ENCODE measurements at places on chromosomes 16 and 17.

- DNase-seq, result no peak
Measured at GRCh38 chr17:62631936-62632924, 4.8 kb downstream of the MRC2 start.

DNA sequence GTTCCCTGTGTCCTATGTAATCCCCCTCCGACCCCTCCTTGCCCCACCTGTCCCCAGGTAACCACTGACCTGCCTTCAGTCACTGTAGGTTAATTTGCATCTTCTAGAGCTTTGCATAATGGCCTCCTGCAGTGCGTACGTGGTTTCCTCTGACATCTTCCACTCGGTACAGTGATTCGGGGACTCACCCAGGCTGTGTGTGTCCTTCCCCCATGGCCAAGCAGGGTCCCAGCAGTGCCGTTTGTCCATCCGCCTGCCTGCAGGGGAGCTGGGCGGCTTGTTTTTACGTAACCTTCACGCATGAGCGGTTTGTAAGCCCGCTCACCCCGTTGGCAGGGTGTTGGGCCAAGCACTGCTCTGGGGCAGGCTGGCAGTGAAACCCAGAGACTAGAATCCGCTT lies 7.9 kb downstream of the MAPK8IP3 start:
- DNase-seq, result no peak

DNA sequence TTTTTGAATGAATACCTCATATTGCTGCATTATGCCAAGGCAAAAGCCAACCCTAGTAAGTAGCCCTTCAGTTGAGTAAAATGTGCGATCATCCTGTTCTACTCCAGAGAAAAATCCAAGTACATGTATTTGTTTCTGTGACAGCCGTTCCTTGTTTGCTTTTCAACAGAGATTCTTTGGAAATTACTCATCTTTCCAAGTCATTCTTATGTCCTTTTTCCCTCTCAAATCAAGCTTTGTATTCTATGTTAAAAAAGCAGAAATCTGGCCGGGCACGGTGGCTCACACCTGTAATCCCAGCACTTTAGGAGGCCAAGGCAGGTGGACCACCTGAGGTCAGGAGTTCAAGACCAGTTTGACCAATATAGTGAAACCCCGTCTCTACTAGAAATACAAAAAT lies 112.9 kb upstream of the HAS3 start:
- DNase-seq, result no peak

DNA sequence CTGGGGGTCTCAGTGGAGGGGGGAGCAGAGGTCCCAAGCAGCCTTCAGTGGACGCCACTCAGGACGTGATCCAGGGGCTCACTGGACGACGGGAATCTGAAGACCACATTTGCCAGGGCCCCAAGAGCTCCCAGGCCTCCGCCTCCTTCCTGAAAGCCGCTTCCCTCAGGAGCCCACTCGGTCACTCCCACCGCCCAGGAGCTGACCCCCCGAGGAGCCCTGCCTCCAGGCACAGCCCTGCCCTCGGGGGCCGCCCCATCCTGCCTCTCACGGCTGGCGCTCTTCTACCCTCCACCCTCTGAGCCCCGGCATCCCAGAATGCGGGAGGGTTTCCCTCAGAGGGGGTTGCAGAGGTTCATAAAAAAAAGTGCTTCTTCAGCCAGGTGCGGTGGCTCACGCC lies 24.2 kb downstream of the TIMM22 start:
- DNase-seq, result no peak

DNA sequence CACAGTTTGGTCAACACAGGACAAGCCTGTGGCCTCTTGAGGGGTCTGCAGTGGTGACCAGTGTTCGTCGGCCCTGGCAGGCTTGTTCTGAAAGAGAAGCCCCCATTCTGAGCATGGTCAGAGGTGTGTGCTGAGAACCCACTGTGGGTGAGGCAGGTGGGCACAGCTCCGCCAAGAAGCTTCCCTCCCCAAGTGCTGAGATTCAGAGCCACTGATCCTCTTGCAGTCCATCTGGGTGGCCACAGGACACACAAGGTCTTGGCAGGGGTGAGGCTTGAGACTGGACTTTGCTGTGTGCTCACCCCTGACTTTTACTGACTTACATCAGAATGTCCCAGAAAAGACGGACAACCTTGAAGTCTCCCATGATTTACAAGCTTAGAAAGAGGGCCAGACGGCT lies 18.7 kb downstream of the MPRIP start:
- DNase-seq, result no peak

DNA sequence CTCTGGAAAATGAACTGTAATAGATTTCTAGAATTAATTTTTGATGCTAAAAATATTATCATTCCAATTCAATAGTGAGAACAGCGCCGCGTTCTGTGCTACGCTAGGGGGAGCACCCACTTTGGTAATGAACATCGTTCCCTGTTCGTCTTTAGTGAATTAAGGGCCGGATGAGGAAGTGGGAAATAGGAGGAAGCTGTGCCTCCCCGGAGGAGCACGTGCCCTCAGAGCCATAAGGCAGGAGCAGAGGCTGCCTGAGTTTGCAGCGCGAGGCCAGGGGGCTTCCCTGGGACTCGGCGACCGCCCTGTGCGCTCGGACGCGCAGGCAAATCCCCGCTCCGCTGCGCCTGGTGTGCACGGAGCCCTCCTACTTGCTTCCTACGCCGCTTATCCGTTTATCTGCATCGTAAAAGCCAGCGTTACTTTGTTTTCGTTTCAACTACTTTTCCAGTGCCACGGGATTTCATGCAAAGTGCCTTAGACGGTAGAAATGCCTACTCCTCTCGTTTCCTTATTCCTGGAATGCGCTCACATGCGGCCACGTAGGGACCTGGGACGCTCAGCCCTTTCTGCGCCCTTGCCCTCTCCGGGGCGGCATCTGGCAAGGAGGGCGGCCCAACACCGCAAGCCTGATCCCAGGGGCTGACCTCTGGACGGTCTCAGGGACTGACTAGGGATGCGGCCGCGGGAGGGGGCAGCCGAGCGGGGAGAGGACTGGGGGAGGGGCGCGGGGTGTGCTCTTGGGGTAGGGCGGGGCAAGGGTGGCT lies 76.4 kb downstream of the KCNJ12 start:
- DNase-seq, result peak; percentile 68

- DNase-seq, result no peak
Measured at GRCh38 chr17:50190603-50191358, 10.7 kb downstream of the COL1A1 start.

DNA sequence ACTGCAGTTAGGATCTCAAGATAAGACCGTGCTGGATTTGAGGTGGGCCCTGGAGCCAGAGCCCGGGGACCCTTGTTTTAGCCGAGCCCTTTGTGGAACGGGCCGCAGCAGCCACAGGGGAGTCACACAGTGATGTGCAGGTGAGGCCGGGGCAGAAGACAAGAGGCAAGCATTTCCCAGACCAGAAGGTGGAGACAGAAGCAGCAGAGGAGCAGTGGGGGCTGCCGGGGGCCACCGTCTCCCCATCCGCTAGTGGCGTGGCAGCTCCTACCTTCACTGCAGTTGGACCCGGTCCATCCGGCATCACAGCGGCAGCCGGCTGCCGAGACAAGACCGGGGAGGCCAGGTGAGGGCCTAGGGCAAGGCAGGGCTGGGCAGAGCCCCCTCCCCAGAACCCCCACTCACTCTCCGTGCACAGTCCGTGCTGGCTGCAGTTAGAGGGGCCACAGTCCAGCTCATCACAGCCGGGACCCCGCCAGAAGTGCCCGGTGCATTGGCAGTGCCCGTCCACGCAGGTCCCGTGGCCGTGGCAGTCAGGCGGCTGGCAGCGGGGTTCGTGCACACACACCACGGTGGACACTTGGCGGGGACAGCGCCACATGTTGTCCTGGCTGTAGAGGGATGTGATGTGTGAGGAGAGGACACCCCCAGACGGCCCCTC lies 6.0 kb downstream of the NAGPA start:
- DNase-seq, result no peak

GRCh38 chr17:34847938-34848337 lies 113.3 kb downstream of the CCT6B start:
- no peak for DNase-seq
